ENCODE measurements at places on chromosomes 2 and 18.

- DNase-seq = no peak
Measured at GRCh38 chr2:160916300-160916699, 243.9 kb upstream of the TANK start.

DNA sequence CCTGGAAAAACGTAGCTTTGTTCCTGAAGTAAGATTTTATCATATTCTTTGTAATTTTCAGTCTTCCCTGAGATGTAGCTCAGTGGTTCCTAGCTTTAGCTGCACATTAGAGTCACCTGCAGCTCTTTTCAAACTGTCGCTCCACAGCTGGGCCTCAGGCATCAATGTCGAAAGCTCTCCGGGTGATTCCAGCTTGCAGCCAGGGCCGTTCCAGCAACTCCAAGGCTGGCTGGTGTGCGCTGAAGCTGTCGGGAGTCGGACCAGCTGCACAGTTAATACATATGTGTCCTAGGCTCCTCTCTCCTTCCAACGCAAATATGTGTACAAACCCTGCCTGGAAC, 609 bp upstream of the ZNF2 start:
- no peak for DNase-seq

DNA sequence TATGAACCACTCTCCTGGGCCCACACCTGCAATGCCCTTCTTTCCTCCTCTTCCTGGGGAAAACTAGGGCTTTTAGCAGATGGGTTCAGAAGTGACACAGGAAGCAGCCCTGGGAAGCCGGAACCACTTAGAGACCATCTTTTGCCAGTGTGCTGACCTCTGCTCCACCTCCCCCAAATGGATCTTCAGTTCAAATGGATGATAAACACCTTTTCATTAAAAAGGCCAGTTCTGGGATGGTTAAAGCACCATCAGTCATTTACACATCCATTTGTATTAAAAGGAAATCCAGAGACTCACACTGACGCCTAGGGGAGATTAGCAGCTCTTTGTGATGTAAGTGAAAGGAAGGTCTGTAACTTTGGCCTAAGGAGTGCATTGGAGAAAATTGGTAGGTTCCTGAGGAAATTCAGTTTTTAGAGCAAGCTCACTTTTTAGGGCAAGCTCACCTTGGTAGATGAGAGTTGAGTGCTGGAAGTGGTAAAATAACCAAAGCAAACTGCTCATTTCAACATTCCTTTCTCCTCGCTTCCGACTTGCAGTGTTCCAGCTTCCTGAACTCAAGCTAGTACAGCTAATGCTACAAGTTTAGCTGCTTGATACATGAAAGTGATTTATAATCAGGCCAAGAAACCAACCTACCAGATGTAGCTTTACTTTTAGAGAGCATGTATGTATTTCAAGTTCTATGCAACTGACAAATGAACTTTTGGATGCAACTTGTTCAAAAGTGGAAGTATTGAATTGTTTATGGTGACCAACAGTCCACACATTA, 47.7 kb downstream of the ACTR2 start:
- DNase-seq = no peak

- no peak for DNase-seq
Measured at GRCh38 chr2:98573426-98573825, 34.9 kb downstream of the COA5 start.

- no peak for DNase-seq
Measured at GRCh38 chr18:40673150-40673549, 1281.9 kb upstream of the PIK3C3 start.
